ENCODE measurements at places on chromosomes 11 and 22.

DNA sequence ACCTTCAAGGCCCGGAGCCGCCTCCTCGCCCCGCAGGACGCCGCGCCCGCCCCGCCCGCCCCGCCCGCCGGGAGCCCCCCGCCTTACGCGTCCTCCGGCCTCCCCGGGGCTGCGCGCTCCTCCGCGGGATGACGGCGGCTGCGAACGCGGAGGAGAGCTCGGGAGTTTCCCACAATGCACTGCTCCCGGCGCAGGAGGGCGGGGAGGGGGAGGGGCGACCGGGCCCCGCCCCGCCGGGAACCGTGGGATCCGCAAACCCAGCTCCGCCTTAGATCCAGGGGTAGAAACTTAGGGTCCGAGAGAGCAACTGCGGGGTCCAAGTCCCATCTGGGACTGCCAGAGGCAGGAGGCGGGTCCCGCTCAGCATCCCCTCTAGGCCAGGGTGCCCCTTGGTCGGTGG, at the start of gene CEND1:
Gene CEND1, minus strand, starts transcription at position 148 of the 400 bp plus-strand sequence. CDS start 1,514 bp downstream, outside the sequence.
- peak; percentile 52 for DNase-seq

DNA sequence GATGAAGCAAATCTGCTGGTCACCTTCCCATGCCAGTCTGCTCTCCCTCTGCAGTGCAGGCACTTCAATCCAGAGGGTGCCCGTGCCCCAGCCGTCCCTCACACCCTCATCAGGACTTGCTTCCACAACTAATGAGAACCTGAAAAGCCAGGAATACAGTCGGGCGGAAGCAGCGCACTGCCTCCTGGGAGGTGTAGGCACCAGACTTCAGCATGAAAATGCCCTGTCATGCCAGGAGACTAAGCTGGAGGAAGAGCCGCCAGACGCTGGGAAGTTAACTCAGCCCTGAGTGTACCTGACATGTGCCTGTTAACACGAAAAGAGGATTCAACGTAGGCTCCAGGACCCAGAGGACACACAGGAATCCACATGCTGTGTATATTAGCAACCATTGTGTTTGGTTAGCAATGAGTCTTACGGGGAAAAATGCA, 40.1 kb upstream of the FLI1 start:
- no peak for DNase-seq

- DNase-seq, result no peak
Observed at GRCh38 chr11:73258104-73259035, 13.8 kb upstream of the P2RY6 start.

DNA sequence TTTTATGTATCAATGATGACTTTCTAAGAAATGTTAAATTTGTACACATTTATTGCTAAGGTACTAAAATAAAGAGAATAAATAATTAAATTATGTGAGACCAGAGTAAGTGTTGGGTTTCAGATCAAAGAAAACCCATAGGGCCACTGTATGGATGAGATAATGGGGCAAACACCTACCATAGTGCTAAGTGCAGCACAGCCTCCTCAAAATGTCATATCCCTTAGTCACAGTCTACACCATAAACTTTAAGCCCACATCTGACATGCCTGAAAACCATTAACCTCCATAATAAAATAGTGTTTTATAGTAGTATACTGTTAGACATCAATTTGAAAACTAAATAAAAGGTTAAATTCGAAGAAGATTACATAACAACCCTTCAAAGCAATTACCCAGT, 37.5 kb downstream of the SESN3 start:
- DNase-seq, result no peak
